ENCODE measurements at places on chromosomes 13 and 19.
A peak's percentile ranks its signal among the peaks of the same experiment; 100 is the strongest.

GRCh38 chr13:89454681-89455080, 1783.5 kb downstream of the SLITRK5 start:
- DNase-seq: no peak

DNA sequence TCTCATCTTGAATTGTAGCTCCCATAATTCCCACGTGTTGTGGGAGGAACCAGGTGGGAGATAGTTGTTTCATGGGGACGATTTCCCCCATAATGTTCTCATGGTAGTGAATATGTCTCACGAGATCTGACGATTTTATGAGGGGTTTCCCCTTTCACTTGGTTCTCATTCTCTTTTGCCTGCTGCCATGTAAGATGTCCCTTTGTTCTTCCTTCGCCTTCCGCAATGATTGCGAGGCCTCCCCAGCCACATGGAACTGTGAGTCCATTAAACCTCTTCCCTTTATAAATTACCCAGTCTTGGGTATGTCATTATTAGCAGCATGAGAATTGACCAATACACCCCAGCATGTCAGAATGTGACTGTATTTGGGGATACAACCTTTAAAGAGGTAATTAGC, 3.9 kb upstream of the FPR1 start:
- no peak for DNase-seq

GRCh38 chr13:114339857-114340534, 25.7 kb downstream of the CHAMP1 start:
- peak; percentile 67 for DNase-seq

DNA sequence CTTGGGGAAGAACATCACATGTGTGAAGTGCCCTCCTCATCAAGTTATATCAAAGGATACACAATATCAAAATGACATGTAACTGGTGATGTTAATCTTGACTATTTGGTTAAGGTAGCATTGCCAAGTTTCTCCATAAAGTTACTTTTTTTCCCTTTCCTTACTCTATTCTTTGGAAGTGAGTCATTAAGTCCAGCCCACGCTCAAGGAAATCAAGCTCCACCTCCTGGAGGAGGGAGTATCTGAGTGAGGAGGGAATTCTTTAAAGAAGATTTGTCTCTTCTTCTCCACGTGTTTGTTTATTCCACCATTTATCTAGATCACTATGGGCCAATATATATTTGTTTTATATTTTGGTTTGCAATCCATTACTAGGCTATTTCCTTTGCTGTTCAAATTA, 33.6 kb upstream of the FNDC3A start:
- DNase-seq: no peak

- DNase-seq: no peak
These were observed 342.0 kb downstream of the TEX29 start for GRCh38 chr13:111662451-111662850.

- DNase-seq: peak; percentile 58
These were observed 72.8 kb downstream of the GNG7 start for GRCh38 chr19:2629491-2630351.
